A549 treated with AZD2906 at 1 μM for 4 hours (cell line): ENCODE measurements at places on chromosomes 16 and 17. TPM values are rescaled to one million over a fixed set of nuclear protein-coding genes. Genes with fewer than 3 reads are reported as not detected.

LGALS9B gene
- not detected in 5 replicates for total RNA-seq

NOMO2 gene
- total RNA-seq = 97.6 to 102 TPM (median 101 TPM) in 5 replicates

CACNG3 gene
- not detected in 5 replicates for total RNA-seq

TMEM235 gene
- total RNA-seq = not detected in 5 replicates

DNAJC7 gene
- total RNA-seq = 103 to 115 TPM (median 105 TPM) in 5 replicates

ITGB4 gene
- 97.0 to 133 TPM (median 117 TPM) in 5 replicates for total RNA-seq

GALNS gene
- 36.5 to 51.7 TPM (median 50.2 TPM) in 5 replicates for total RNA-seq
